Effector memory CD8-positive, alpha-beta T cell (primary cell): ENCODE measurements at places on chromosomes 13 and 19.

GRCh38 chr19:29714953-29715700 lies at the start of gene C19orf12:
C19orf12 (minus strand) TSS chr19:29715261; CDS start chr19:29708413, 6,848 bp downstream.
- H3K27me3 ChIP-seq: no peaks in the 10 kb centered on the region
- peak within 1 kb of the TSS; percentile 87 for H3K27ac ChIP-seq
- peak; percentile 49 for DNase-seq
- H3K36me3 ChIP-seq: peaks cover 19% of the 10 kb centered on the region
- H3K4me1 ChIP-seq: peaks cover 47% of the 10 kb centered on the region

GRCh38 chr19:6516659-6517291 lies 14.1 kb upstream of the TNFSF9 start:
- H3K27ac ChIP-seq: peak overlapping the region; percentile 88
- peaks cover 6% of the 10 kb centered on the region for H3K36me3 ChIP-seq
- DNase-seq: peak; percentile 93
- H3K4me1 ChIP-seq: peaks cover 36% of the 10 kb centered on the region
- H3K4me3 ChIP-seq: peak overlapping the region; percentile 81
- no peaks in the 10 kb centered on the region for H3K27me3 ChIP-seq

- no peak for DNase-seq
- no peaks in the 10 kb centered on the region for H3K4me1 ChIP-seq
- H3K4me3 ChIP-seq: no peak overlapping the region
- H3K36me3 ChIP-seq: no peaks in the 10 kb centered on the region
Observed at GRCh38 chr19:17975032-17975431, 8.1 kb downstream of the KCNN1 start.

- H3K4me3 ChIP-seq: peak overlapping the region; percentile 80
- H3K27ac ChIP-seq: no peak overlapping the region
- no peaks in the 10 kb centered on the region for H3K4me1 ChIP-seq
- no peak for DNase-seq
- no peaks in the 10 kb centered on the region for H3K36me3 ChIP-seq
- H3K27me3 ChIP-seq: peaks cover 22% of the 10 kb centered on the region
Observed at GRCh38 chr19:21463449-21464105, 41.8 kb upstream of the ZNF429 start.

GRCh38 chr19:11736696-11737095 lies 2.0 kb downstream of the ZNF823 start:
- peak overlapping the region; percentile 99 for H3K4me3 ChIP-seq
- peaks cover 11% of the 10 kb centered on the region for H3K36me3 ChIP-seq
- peaks cover 16% of the 10 kb centered on the region for H3K4me1 ChIP-seq
- no peaks in the 10 kb centered on the region for H3K27me3 ChIP-seq

DNA sequence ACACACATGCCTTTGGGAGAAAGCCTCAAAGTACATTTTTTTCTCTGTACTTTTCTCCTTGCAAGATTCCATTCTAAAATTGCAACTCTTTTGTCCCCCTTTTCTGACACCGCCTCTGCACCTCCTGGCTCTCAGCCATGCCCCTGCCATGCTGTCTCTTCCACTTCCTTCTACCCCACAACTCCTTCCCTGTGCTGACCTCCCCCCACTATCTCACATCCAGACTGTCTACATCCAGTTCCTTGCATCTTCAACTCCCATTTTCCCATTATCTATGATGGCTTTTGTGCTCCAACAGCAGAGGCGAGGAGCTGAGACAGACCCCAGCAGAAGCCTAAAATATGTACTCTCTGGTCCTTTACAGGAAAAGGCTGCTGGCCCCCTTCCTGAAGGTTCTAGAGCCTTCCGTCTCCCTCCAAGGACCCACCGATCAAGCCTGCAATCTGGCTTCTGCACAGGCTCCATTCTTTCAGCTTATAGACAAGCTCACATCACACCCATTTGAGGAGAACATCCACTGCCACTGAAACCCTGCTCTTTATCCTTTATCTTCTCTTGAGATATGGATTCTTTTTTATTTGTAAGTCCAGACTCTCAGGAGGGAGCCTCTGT lies 50.2 kb downstream of the RFX2 start:
- H3K27me3 ChIP-seq: peaks cover 42% of the 10 kb centered on the region
- DNase-seq: no peak
- H3K4me1 ChIP-seq: peaks cover 37% of the 10 kb centered on the region
- H3K36me3 ChIP-seq: peaks cover 32% of the 10 kb centered on the region
- no peak overlapping the region for H3K4me3 ChIP-seq
- no peak overlapping the region for H3K27ac ChIP-seq

DNA sequence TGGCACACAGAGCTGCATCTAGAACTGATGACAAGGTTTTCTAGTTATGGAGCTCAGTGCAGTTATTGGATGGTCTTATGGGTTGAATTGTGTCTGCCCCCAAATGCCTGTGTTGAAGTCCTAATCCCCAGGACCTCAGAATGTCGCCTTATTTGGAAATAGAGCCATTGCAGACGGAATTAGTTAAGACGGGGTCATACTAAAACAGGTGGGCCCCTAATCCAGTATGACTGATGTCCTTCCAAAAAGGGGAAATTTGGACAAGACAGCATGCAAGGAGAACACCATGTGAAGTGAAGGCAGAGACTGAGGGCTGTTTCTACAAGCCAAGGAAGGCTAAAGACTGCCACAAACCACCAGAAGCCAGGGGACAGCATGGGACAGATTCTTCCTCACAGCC lies 148.7 kb downstream of the KCTD12 start:
- no peak for DNase-seq
- no peaks in the 10 kb centered on the region for H3K4me1 ChIP-seq
- peaks cover 37% of the 10 kb centered on the region for H3K27me3 ChIP-seq
- no peak overlapping the region for H3K27ac ChIP-seq
- no peaks in the 10 kb centered on the region for H3K36me3 ChIP-seq

DNA sequence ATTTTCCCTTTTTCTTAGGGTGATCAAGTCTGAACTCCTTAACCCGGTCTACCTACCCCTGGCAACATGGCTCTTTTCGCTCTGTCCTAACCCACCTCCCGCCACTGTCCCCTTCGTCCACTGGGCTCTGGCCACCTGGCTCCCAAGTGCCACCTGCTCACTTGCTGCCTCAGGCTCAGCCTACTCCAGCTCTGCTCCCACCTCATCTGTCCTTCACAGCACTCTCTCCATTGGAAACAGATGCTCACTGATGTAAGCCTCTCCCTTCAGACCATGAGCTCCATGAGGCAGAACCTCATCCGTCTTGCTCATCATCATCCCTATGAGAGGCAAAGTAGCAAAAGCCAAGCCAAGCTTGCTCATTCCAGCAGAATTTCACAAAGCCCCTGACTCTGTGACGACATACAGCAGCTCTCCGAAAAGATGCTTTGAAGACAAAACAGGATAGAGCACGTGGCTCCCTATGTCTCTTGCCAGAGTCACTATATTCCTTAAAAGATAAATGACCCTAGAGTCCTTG lies 35.3 kb upstream of the AMER2 start:
- no peak overlapping the region for H3K27ac ChIP-seq
- H3K4me1 ChIP-seq: no peaks in the 10 kb centered on the region
- peaks cover 12% of the 10 kb centered on the region for H3K27me3 ChIP-seq
- no peak overlapping the region for H3K4me3 ChIP-seq

- peaks cover 8% of the 10 kb centered on the region for H3K4me1 ChIP-seq
- H3K36me3 ChIP-seq: peaks cover 34% of the 10 kb centered on the region
Observed at GRCh38 chr19:1047696-1048147, 7.8 kb downstream of the ABCA7 start.

- H3K27ac ChIP-seq: no peak overlapping the region
- H3K4me3 ChIP-seq: no peak overlapping the region
- no peaks in the 10 kb centered on the region for H3K4me1 ChIP-seq
- H3K36me3 ChIP-seq: no peaks in the 10 kb centered on the region
- no peak for DNase-seq
- peaks cover 27% of the 10 kb centered on the region for H3K27me3 ChIP-seq
Observed at GRCh38 chr13:95497381-95497807, 55.1 kb upstream of the CLDN10 start.

DNA sequence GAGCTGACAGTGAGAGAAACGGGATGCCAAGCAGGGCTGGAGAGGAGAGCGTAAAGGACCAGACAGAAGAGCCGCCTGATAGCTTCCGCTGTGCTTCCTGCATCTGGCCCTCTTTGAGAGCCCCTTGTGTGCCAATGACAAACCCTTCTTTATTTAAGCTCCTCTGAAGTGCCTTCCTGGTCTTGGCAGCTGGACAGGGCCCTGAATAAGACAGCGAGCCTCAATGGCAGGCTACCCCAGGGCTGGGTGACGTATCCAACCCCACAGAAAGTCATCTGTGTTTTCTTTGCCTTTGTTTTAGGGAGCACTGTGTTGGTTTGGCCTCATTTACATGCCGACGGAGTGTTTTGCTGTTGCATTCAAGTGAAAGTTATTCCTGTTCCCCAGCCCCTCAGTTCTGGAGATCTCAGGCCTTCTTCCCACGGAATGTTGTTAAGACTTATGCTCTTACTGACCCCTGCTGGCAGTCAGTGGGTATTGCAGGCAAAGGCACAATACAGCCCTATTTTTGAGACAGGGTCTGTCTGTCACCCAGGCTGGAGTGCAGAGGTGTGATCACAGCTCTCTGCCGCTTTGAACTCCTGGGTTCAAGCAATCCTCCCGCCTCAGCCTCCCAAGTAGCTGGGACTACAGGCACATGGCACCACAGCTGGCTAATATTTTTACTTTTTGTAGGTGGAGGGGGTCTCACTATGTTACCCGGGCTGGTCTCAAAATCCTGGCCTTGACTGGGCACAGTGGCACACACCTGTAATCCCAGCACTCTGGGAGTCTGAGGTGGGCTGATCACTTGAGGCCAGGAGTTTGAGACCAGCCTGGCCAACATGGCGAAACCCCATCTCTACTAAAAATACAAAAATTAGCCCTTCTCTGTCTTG lies 16.8 kb downstream of the CCL25 start:
- no peaks in the 10 kb centered on the region for H3K36me3 ChIP-seq
- H3K27me3 ChIP-seq: peaks cover 6% of the 10 kb centered on the region
- no peak overlapping the region for H3K27ac ChIP-seq
- no peak overlapping the region for H3K4me3 ChIP-seq

DNA sequence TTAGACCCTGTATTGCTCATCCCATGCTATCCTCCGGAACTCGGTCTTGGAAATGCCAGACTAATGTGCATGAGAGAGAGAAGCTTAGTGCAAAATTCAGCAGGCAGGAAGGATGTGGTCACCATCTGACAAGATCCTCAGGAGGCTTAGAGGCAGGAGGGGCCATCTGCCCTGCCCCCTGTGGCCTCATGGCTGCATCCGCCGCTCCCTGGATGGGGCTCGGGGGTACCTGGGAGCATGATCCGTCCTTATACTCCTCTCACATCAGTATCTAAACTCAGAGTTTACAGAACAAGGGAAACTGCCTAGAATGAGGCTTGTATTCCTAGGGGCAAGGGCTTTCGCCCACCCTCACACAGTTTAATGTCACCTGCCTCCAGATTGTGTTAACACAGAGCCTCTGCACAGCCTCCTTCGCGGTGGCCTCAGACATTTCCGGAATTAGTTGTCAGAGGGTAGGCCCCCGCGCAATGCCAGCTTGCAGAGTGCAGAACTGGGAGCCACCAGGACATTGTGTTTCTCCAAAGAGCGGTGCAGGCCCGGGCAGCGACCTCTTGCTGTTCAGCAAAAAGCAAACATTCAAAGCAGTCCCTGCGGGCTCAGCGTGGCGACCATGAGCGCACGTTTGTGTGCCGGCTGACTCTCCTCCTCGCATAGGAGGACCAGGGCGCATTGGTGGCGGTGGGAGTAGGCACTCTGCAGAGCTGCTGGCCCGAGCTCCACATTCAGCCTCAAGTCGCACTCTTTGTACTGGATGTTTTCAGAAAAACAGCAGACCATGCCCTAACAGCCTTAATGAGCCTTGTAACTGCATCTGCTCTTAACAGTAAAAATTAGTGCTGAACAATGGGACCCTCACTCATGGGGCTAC lies 39.1 kb downstream of the GPR12 start:
- peaks cover 5% of the 10 kb centered on the region for H3K36me3 ChIP-seq
- DNase-seq: peak; percentile 29
- H3K27me3 ChIP-seq: no peaks in the 10 kb centered on the region
- H3K27ac ChIP-seq: peak overlapping the region; percentile 91
- peak overlapping the region; percentile 90 for H3K4me3 ChIP-seq

DNA sequence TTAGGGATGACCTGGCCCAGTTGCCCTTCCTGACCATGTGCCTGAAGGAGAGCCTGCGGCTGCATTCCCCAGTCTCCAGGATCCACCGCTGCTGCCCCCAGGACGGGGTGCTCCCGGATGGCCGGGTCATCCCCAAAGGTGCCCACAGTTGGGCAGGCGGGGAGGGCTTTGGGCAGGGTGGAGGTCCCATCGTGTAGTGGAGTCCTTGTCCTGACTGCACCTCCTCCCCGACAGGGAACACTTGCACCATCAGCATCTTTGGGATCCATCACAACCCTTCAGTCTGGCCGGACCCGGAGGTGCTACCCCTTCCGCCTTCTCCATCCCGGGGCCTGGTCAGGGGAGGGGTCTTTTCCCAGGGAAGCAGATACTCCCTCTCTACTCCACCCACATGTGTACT lies 31.7 kb upstream of the CYP4F8 start:
- H3K27me3 ChIP-seq: peaks cover 31% of the 10 kb centered on the region
- peaks cover 4% of the 10 kb centered on the region for H3K4me1 ChIP-seq
- no peak overlapping the region for H3K4me3 ChIP-seq

DNA sequence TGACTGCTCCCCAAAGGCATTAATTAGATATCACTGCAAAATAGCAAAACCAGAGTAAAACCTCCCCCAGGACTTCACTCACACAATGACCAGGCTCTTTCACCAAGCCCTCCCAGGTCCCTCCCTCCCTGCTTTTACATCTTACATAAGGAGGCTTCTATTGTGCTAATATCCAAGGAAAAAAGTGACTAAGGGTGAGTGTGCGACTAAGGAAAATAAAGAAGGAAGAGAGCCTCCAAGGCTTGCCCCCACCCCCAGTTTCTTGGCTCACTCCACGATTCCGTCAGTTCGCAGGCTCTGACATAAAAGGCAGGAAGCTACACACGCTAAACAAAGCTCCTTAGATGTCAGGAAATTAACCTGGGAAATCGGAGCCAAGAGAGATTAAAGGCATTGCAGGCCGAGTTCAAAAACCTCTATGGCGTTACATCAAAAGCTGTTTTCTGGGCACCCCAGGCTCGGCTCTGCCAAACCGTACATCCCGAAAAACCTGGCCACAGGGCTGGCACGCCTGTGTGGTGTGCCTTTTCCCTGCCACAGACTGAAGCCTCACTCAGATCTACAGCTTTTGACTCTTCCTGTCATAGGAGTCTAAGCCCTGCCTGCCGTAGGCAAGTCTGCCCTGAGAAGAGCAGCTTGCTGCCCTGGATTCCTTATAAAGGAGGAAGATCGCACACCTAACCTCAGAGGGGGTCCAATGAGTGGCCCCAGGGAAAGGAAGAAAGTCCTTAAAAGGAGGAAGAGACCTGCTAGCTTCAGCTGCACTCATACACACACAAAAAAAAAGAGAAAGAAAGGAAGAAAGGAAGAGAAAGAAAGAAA lies 67.0 kb upstream of the SERP2 start:
- H3K27ac ChIP-seq: no peak overlapping the region
- no peaks in the 10 kb centered on the region for H3K36me3 ChIP-seq
- DNase-seq: no peak
- no peak overlapping the region for H3K4me3 ChIP-seq
- H3K4me1 ChIP-seq: no peaks in the 10 kb centered on the region

GRCh38 chr13:47081850-47082249 lies 185.0 kb upstream of the HTR2A start:
- no peak overlapping the region for H3K4me3 ChIP-seq
- no peak for DNase-seq
- H3K36me3 ChIP-seq: no peaks in the 10 kb centered on the region
- no peak overlapping the region for H3K27ac ChIP-seq
- H3K4me1 ChIP-seq: no peaks in the 10 kb centered on the region

- H3K4me3 ChIP-seq: no peak overlapping the region
- no peaks in the 10 kb centered on the region for H3K27me3 ChIP-seq
- H3K4me1 ChIP-seq: no peaks in the 10 kb centered on the region
- peaks cover 3% of the 10 kb centered on the region for H3K36me3 ChIP-seq
- no peak for DNase-seq
Observed at GRCh38 chr13:113069861-113070805, 35.5 kb upstream of the F7 start.
